Placental pericyte (primary cell): ENCODE measurements at places on chromosomes 7 and 10. TPM values are rescaled to one million over a fixed set of nuclear protein-coding genes. Genes with fewer than 3 reads are reported as not detected.

The NEUROG3 gene
- total RNA-seq: not detected in 2 replicates

The CFAP46 gene
- under 0.01 TPM in 1 of 2 replicates, not detected in the other for total RNA-seq

The ARL5B gene
- 29.1 and 33.9 TPM in 2 replicates for total RNA-seq

The GSDME gene
- 31.5 and 33.0 TPM in 2 replicates for total RNA-seq

The TMEM209 gene
- total RNA-seq: 29.5 and 32.0 TPM in 2 replicates

The LMOD2 gene
- not detected in 2 replicates for total RNA-seq

The ACHE gene
- 0.14 and 0.22 TPM in 2 replicates for total RNA-seq
